ENCODE measurements at places on chromosomes 16 and 17. TPM values are rescaled to one million over a fixed set of nuclear protein-coding genes. Genes with fewer than 3 reads are reported as not detected.

DNA sequence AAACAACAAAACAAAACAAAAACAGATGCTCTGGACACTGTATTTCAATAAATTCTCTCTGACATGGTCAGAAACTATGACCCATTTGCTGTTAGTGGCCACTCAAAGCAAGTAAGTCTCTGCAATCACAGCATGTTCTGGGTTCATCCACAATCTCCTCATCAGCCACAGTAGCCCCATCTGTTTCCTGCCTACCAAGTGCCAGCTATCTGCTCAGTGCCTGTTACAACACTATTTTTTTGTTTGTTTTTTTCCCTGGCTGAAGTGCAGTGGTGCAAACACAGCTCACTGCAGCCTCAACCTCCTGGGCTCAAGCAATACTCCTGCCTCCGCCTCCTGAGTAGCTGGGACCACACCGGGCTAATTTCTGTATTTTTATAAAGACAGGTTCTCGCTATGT lies 137.9 kb downstream of the SOX9 start:
- no peak for DNase-seq

The AIPL1 gene
- total RNA-seq, result not detected

The RHBDL3 gene
- total RNA-seq, result 0.07 TPM

GRCh38 chr16:66930189-66930588 lies 4.0 kb downstream of the CIAO2B start:
- DNase-seq, result no peak

The GINS2 gene
- 1.2 TPM for total RNA-seq

The BORCS6 gene
- 16.1 TPM for total RNA-seq

DNA sequence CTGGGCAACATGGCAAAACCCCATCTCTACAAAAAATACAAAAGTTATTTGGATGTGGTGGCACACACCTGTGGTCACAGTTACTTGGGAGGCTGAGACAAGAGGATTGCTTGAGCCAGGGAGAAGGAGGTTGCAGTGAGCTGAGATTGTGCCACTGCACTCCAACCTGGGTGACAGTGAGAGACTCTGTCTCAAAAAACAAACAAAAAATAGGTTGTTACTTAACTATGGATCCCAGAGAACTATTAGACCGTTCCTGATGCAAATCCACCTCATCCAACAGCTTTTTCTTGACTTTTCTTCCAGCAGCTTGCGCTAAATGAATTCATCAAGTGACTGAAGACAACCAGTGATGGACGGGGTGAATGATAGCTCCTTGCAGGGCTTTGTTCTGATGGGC lies at the start of gene OR2C1:
Gene OR2C1 (plus strand): TSS at position 301 of the 400 bp plus-strand sequence. CDS start 52 bp downstream, at position 353.
- DNase-seq, result no peak

The MPV17L gene
- 0.05 TPM for total RNA-seq

GRCh38 chr16:84780544-84781376 lies 39.0 kb upstream of the CRISPLD2 start:
- DNase-seq, result no peak

DNA sequence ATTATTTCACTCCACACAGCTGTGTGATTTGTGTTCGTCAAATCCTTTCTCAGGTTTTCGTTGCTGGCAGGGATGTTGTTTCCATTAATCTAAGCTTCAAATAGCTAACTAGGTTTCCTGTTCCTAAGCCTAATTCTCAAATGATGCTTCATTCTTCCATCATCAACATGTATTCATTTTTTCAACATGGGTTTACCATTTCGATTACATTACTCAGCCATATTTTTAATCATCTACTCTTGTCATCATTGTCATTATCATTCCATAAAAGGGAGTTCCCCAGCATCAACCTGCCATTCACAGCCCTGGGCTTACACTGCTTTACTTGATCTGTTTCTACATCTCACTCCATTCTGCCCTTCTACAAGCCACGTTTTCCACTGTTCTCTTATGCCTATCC lies 33.3 kb upstream of the ANKFN1 start:
- DNase-seq, result no peak

- no peak for DNase-seq
Measured at GRCh38 chr17:80123791-80124190, 22.4 kb downstream of the GAA start.

The DYNLRB2 gene
- total RNA-seq, result not detected

DNA sequence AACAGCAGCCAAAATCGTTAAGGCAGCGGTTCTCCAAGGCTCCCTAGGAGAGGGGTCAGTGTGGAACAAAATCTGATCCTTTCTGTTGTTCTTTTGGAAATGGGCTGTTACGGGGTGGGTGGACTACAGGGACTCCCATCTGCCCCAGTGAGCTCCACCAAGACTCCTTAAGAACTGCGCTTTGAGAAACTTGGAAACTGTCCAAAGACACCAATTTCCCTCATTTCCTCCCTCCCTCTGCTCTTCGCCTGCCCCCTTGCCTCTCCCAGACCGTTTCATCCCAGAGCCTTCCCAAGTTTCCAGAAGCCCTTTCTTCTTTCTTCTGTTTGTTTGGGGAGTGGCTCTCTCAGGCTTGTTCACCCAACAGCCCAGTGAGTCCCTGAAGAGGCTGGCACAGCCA lies 205.4 kb downstream of the COPRS start:
- no peak for DNase-seq

The ST6GALNAC1 gene
- 2.6 TPM for total RNA-seq

- DNase-seq, result no peak
Measured at GRCh38 chr16:68529608-68529930, 9.5 kb upstream of the ZFP90 start.

The ARL2BP gene
- total RNA-seq, result 56.9 TPM

DNA sequence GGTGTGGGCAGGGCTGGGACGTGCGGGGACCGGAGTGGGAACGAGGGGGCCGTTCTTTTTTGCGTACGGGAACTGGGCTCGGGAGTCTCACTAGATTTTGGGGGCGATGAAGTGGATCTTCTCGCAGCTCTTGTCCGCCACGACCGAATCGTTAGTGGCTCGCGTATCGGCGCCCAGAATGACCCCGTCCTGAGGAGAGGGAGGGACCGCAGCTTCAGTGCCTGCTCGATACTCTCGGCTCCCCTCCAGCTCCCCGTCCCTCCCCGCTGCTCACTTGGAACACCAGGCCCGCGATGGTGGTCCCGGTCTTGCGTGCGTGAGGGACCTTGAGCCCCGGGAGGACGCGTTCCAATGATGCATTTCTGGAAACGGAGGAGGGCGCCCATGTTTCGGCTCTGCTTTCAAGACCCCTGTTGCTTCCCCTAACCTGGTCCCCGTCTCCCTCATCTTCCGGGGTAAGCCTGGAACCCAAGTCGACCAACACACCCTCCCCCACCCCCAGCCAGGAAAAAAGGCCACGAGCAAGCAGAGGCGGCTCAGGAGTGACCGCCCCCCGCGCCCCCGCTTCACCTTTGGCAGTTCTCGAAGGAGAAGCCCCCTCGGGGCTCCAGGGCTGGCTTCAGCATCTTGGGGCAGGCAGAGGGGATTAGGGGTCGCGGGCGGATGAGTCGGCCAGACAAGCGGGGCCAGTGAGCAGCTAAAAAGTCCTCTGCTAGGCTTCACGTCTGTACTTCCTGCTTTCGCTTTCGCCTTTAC lies at the start of gene PSMB10:
Gene PSMB10 (minus strand): TSS at position 727 of the 756 bp plus-strand sequence. CDS start 101 bp downstream, at position 626.
- DNase-seq, result no peak

DNA sequence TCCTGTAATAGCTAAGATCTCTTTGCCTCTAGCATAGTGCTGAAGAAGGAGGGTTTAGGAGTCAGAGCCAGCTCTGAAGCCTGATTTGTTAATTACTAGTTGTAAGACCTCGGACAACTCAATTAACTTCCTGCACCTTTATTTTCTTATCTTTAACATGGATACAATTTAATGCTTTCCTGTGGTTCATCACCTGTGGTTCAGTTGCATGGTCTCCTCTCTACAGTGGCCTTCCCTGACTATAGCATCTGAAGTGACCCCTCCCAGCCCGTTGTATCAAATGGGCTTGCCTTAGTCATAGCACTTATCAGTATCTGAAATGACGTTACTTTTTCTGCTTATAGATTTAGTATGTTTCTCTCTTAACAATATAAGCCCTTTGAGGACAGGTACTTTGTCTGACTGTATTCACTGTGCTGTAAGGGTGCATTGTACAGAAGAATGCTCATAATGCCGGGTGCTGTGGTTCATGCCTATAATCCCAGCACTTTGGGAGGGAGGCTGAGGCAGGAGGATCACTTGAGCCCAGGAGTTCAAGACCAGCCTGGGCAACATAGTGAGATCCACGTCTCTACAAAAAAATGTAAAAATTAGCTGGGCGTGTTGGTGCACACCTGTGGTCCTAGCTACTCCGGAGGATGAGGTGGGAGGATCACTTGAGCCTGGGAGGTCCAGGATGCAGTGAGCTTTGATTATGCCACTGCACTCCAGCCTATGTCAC lies 2.6 kb upstream of the NDE1 start:
- DNase-seq, result no peak

The NMRAL1 gene
- total RNA-seq, result 58.1 TPM
